ENCODE measurements at places on chromosomes 12 and 14. TPM values are rescaled to one million over a fixed set of nuclear protein-coding genes. Genes with fewer than 3 reads are reported as not detected.

Gene SYT1
- not detected for total RNA-seq

Gene ESRRB
- not detected for total RNA-seq

Gene PLEKHG7
- not detected for total RNA-seq

Gene RPGRIP1
- total RNA-seq = not detected

Gene CYP27B1
- 4.5 TPM for total RNA-seq

Gene ASPG
- not detected for total RNA-seq

Gene PMEL
- total RNA-seq = 0.23 TPM

Gene RNASE2
- not detected for total RNA-seq

Gene FBXO21
- 26.2 TPM for total RNA-seq

Gene LPCAT3
- total RNA-seq = 29.3 TPM

DNA sequence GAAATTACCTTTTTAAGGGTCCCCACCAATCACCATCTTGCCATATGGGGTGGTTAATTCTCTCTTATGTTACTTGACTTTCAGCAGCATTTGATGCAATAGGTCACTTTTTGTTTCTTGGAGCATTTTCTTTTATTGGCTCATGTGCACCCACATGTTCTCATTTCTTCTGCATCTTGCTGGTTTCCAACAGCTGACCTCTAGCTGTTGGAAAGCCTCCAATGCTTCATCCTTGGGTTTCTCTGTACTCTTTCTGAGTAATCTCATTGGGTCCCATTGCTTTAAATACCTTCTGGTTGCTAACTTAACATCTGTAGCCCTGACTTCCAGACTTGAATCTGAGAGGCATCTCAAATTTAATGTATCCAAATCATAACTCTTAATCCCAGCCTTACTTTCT, 116.8 kb downstream of the CRADD start:
- no peaks in the 10 kb centered on the region for H3K36me3 ChIP-seq
- DNase-seq = no peak
- no peaks in the 10 kb centered on the region for H3K27me3 ChIP-seq
- no peak overlapping the region for H3K4me3 ChIP-seq
- H3K4me1 ChIP-seq = peaks cover 19% of the 10 kb centered on the region
- no peak overlapping the region for H3K27ac ChIP-seq

DNA sequence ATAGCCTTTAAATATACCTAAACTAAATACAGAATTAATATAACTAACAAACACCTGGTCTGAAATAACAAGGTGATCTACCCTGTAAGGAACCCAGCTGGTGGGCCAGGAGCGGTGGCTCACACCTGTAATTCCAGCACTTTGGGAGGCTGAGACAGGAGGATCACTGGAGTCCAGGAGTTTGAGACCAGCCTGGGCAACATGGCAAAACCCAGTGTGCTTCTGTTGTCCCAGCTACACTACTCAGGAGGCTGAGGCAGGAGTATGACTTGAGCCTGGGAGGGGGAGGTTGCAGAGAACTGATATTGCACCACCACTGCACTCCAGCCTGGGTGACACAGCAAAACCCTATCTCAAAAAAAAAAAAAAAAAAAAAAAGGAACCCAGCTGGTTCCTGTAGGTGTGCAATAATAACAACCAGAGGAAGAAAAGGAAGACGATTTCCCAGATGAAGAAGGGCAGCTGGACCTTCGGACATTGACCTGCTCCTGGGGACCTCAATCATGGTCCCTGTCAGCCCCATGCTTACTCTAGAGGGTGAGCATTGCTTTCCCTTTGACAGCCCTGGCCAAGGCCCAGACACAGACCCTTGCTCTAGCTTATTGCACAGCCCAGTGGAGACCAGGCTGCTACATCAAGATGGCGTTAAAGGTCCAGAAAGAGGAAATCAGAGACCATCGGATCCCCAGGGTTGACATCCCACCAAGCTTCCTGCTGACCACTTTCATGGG, 5.4 kb downstream of the FOS start:
- H3K27me3 ChIP-seq = peaks cover 65% of the 10 kb centered on the region
- H3K27ac ChIP-seq = no peak overlapping the region
- H3K4me1 ChIP-seq = peaks cover 16% of the 10 kb centered on the region
- peaks cover 6% of the 10 kb centered on the region for H3K36me3 ChIP-seq
- no peak overlapping the region for H3K4me3 ChIP-seq

DNA sequence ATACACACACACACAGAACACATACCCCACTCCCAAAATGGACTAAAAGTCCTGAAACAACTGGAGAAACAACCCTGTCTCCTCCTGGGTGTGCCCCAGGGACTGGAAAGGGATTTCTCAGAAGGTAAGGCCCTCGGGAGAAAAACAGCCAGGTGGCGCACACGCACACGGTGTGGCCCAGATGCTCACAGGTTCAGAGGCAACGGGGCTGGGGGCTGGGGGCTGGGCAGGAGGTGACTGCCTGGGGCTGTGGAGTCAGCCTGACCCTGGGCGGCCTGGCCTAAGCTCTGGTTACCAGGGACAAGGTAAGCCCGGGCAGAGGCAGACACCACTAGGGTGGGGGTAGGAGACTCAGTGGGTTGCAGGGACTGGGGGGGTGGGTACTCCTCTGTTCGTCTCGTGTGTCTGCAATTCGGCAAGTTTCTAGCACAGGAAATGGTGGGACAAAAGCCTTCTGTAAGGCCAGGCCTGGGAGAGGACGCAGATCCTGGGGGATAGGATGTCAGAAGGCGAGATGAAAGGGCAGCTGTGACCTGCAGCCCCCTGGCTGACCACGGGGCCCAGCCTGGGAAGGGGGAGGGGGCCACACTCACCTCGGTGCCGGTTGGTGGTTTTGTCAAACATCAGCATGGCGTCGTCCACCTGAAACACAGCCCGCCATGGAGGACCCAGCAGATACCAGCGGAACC, 10.4 kb downstream of the MSI1 start:
- H3K36me3 ChIP-seq = no peaks in the 10 kb centered on the region
- no peak overlapping the region for H3K27ac ChIP-seq
- H3K4me3 ChIP-seq = no peak overlapping the region
- peaks cover 36% of the 10 kb centered on the region for H3K27me3 ChIP-seq
- H3K4me1 ChIP-seq = no peaks in the 10 kb centered on the region
- DNase-seq = no peak

DNA sequence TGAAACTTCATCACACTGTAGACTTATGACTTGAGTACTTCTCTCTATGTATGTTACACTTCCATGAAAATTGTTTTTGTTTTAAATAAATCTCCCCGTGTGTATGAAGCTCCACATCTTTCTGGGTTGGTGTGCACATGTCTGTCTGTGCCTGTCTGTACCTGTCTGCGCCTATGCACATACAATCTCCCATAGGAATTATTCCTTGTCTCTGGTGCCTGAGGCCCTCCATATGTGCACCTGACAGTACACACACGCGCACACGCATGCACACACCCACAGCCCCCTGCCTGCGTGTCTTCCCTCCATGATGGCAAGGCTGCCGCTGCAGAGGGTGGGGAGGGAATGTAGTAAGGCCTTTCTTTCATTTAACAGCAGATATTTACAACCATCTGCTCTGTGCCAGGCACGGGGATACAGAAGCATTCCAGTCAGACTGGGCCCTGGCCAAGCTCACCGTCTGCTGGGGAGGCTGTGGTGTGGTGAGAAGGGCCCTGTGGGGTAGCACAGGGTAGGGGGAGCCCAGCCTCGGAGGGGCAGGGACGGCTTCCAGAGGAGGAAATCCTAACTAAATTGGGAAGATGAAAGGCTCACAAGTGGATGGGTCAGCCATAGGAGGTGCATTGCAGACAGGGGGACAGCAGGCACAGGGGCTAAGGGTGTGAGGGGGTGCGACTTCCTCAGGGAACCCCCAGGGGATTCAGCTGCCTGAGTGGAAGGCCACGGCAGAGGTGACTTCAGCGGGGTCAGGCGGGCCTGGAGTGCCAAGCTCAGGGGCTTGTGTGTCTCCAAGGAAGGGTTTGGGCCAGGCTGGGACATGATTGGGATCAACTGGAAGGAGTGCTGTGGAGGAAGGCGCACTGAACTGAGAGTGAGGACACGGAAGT, 26.1 kb downstream of the KRT8 start:
- H3K27me3 ChIP-seq = peaks cover 12% of the 10 kb centered on the region
- no peaks in the 10 kb centered on the region for H3K36me3 ChIP-seq
- DNase-seq = no peak
- H3K4me1 ChIP-seq = peaks cover 9% of the 10 kb centered on the region
- no peak overlapping the region for H3K27ac ChIP-seq

- no peaks in the 10 kb centered on the region for H3K36me3 ChIP-seq
- no peaks in the 10 kb centered on the region for H3K4me1 ChIP-seq
- H3K27ac ChIP-seq = no peak overlapping the region
- no peak overlapping the region for H3K4me3 ChIP-seq
- H3K27me3 ChIP-seq = no peaks in the 10 kb centered on the region
Measured at GRCh38 chr12:79012636-79013035, 148.1 kb downstream of the SYT1 start.

DNA sequence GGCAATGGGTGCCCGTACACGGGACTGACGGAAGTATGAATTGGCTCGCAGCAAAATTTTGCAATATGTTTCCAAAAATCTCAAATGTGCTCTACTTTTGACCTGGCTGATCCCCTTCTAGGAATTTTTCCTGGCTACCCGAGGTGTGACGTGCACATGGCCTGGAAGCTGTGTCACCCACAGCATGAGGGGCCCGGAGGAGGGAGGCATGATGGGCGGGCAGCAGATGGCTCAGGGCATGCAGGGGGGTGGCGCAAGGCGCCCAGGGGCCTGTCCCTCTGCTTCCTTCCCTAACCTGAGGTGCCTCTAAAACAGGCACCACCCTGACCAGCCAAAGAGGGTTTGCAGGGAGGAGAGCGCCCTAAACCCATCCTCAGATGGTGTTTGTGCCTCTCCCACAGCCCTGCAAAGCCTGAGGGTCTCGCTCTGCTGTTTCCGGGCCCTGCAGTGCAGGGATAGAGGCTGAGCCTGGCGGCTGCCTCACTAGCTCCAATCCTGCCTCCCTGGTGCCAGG, 6.7 kb downstream of the GPR132 start:
- no peak for DNase-seq
- peak overlapping the region; percentile 67 for H3K27ac ChIP-seq
- no peak overlapping the region for H3K4me3 ChIP-seq

GRCh38 chr12:25386831-25387731, 136.4 kb upstream of the KRAS start:
- peaks cover 24% of the 10 kb centered on the region for H3K36me3 ChIP-seq
- peak overlapping the region; percentile 85 for H3K4me3 ChIP-seq
- H3K27me3 ChIP-seq = peaks cover 3% of the 10 kb centered on the region
- H3K27ac ChIP-seq = peak overlapping the region; percentile 97
- DNase-seq = peak; percentile 88
- peaks cover 55% of the 10 kb centered on the region for H3K4me1 ChIP-seq

GRCh38 chr12:7695237-7695560, 376 bp downstream of the GDF3 start:
- DNase-seq = no peak
- no peak overlapping the region for H3K4me3 ChIP-seq

GRCh38 chr12:32577328-32577727, 101.8 kb upstream of the DNM1L start:
- H3K36me3 ChIP-seq = peaks cover 3% of the 10 kb centered on the region
- H3K27me3 ChIP-seq = peaks cover 9% of the 10 kb centered on the region
- peaks cover 5% of the 10 kb centered on the region for H3K4me1 ChIP-seq
- no peak for DNase-seq
- no peak overlapping the region for H3K4me3 ChIP-seq
- no peak overlapping the region for H3K27ac ChIP-seq

- no peaks in the 10 kb centered on the region for H3K27me3 ChIP-seq
- peaks cover 2% of the 10 kb centered on the region for H3K36me3 ChIP-seq
- H3K27ac ChIP-seq = peak overlapping the region; percentile 72
- H3K4me3 ChIP-seq = no peak overlapping the region
- H3K4me1 ChIP-seq = peaks cover 7% of the 10 kb centered on the region
- DNase-seq = peak; percentile 60
Measured at GRCh38 chr14:73503648-73504047, 12.9 kb downstream of the RIOX1 start.

DNA sequence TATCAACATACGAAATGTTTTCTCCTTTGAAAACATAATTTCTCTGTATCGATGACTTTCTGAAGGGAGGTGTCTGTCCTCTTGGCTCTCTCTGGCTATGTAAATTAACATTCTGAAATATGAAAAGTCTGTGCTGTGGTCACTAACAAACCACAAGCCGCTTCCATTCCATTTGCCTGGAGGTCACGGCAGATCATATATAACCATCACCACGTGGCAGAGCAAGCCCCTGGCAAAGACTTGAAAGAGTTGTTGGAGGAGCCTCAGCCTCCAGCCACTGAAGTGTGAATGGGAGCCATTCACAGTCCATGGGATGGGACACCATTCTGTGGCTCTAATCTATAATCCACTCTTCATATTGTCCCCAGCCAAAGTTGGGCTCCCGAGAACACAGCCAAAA, 39.6 kb downstream of the CDKL1 start:
- peaks cover 29% of the 10 kb centered on the region for H3K36me3 ChIP-seq
- no peaks in the 10 kb centered on the region for H3K27me3 ChIP-seq
- no peak overlapping the region for H3K4me3 ChIP-seq
- no peak for DNase-seq
- H3K27ac ChIP-seq = no peak overlapping the region

GRCh38 chr12:123238961-123239360, 5.7 kb downstream of the MTRFR start:
- H3K27me3 ChIP-seq = no peaks in the 10 kb centered on the region
- H3K4me3 ChIP-seq = no peak overlapping the region
- H3K27ac ChIP-seq = no peak overlapping the region
- H3K36me3 ChIP-seq = peaks cover 48% of the 10 kb centered on the region
- peaks cover 56% of the 10 kb centered on the region for H3K4me1 ChIP-seq
- DNase-seq = peak; percentile 11
